ENCODE measurements at places on chromosomes 12 and 14.

DNA sequence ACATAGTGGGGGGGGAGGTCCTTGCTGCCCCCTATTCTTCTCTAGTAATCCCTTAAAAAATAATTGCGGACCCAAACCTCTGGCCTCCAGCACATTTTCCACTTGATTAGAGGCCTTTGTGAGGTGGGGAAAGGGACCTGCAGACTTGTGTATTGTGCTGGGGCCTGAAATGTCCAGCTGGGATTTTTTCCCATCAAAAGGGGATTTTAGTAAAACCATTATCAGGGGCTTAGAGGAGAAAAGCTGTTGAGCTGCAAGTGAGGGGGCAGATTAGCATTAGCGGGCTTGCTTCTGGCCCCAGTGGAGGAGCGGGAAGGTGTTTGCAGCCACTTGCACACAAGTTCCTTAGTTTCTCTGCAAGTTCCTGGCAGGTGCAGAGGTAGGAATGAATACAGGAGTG lies 13.9 kb downstream of the FBXL14 start:
- DNase-seq: no peak

- DNase-seq: no peak
These were observed 2.8 kb upstream of the FITM1 start for GRCh38 chr14:24127673-24128072.

GRCh38 chr12:67354322-67354721 lies 85.2 kb downstream of the CAND1 start:
- no peak for DNase-seq

DNA sequence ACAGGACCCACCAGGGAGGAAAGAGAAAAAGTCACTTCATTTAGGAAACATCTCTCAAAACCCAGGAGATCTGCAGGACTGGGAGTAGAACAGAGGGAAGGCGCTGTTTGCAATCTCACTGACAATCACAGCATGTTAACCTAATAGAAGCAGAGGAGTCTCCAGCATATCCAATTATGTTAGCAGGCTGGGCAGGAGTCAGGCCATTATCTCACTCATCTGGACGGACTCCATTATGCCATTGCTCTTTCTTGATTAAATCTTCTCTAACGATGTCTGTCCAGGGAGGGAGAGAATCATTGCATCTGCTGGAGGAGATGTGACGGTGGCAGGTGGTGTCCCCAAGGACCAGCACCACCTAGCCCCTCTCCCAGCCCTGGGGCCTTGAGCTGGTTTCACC lies 203.8 kb upstream of the SFSWAP start:
- no peak for DNase-seq

DNA sequence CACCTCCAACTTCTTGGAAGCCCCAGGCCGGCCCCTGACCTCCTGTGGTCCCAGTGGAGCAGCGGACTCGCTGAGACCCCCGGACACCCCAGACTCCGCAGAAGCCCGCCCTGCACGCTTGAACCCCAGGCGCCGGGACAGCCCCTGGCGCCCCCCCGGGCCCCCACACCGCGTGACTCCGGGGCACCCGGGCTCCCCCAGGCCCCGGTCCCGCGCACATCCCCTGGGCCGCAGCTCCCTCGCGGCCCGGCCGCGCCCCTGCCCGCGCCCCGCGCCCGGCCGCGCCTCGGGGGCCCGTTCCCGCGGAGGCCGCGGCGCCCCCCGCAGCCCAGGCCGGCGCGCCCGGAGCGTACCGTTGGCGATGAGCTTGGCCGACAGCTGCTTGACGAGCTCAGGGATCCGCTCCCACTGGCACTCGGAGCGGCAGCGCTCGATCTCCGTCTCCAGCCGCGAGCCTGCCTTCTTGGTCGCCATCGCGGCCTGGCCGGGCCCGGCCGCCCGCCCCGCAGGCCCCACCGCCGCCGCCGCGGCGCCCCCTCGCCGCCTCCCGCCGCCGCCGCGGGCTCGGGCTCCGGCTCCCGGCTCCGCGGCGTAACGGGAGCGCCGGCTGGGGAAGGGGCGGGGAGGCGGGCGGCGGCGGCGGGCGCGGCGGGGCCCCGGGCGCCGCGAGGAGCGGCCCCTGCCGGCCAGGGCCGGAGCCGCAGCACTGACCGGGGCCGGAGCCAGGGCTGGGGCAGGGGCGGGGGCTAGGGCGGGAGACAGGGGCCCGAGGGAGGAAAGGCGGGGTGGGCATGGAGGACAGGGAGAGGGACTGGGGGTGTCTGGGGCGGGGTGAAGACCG lies at the start of gene TTC7B:
Gene TTC7B, minus strand, starts transcription at position 609 of the 841 bp plus-strand sequence. Its CDS starts 135 bp downstream, at position 474.
- peak; percentile 26 for DNase-seq

Data from NCI-H774 (cell line).